ENCODE measurements at places on chromosomes 4 and X.
A peak's percentile ranks its signal among the peaks of the same experiment; 100 is the strongest.

GRCh38 chrX:118181030-118181429 lies 64.4 kb upstream of the KLHL13 start:
- no peak for DNase-seq

GRCh38 chrX:1443496-1444075 lies 9.1 kb downstream of the ASMTL start:
- DNase-seq: no peak

GRCh38 chr4:41427306-41427882 lies 110.6 kb upstream of the LIMCH1 start:
- no peak for DNase-seq

DNA sequence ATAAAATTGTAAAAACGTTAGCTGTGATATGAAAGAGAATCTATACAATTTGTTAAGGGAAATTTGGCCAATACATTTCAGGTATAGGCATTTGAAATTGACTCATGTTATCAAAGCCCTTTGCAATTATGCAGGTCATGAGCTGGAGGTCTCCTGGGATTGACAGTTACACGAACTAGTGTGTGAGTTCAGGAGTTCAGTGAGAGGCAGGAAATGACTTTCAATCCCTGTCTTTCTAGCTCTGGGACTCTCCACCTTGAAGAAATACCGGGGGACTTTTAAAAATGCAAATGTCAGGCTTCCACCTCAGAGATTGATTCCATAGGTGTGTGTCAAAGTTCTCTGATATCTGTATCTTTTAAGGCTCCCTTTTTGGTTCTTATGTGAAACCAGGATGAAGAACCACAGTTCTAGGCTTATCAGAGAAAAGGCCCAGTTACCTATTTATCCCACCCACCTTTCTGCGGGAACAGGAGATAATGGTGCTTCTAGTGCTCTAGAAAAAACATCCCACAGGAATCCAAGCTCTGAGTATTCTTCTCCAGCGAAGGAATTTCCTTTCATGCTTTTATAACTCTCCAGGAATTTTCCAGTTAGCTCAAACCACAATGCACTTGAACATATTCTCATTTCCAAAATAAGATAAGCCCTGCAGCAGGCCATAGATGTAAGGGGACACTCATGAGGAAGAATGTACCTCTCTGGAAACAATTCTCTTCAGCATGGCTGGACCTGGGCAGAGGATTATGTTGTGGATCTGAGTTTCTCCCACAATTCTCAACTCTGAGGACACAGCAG lies 501.0 kb downstream of the IDS start:
- peak; percentile 55 for DNase-seq

DNA sequence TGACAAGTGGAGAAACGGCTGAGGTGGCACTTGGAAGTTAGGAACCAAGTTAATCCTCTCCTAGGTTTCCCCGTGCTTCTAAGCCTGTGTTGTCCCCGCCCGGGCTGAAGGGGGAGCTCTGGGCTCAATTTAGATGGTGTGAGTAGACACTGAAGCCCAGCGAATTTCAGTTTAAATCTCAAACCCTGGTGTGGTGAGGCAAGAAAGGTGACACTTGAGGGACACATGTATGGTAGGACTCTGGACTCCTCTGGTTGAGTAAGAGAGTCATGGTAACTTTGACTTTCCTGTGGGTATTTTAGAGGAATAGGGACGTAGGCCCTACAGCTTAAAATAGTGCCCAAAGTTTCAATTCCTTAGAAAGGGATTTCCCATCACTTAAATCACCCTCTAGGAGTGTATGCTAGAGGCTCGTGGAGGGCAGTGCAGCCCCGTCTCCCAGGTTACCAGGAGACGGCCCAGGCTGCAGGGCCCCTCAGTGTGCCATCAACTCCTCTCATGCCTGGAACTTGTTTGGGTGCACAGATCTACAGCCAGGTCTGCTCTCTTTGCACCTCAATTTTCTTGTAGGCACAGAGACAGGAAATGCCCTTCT lies 24.0 kb downstream of the HAND2 start:
- peak; percentile 62 for DNase-seq

DNA sequence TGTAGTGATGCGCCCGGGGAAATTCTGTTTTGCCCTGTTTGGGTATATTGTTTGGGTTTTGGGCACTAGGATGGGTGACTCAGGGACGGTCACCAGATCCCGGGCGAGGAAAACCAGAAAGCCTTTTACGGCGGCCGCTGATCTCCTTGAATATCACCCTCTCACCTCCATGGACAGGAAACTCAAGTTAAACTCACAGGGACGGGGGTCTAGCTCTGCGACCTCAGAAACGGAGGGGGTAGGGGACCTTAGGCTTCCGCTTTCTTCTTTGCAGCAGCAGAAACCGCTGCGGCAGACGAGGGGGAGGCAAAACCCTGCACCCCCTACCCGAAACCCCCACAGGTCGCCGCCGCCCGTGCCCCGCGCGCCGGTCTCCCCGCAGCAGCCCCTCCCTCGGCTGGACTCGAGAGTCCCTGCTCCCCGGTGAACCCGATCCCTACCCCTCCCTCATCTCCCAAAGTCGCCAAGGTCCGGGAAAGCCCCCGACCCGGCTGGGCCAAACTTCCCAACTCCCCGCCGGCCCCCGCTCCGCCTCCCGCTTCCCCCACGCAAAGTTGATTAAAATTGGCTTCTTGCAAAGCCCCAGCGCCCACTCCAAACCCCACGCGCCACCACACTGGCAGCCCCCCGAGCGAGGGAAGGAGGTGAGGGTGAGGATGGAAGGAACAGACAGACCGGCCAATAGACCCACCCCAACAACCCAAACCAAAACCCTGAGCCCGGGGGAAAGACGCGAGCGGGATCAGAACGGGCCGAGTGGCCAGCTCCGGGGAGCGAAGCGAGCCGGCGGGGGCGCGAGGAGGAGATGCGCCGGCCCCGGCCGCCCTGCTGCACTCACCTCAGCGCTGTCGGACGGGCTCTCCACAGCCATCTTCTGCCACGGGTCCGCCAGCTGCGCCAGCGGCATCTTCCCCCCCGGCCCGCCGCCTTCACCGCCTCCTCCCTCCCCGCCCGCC lies 705 bp downstream of the RPS6KA3 start:
- peak; percentile 10 for DNase-seq

- DNase-seq: peak; percentile 3
Measured at GRCh38 chrX:125439194-125439849, 119.7 kb downstream of the TEX13C start.

DNA sequence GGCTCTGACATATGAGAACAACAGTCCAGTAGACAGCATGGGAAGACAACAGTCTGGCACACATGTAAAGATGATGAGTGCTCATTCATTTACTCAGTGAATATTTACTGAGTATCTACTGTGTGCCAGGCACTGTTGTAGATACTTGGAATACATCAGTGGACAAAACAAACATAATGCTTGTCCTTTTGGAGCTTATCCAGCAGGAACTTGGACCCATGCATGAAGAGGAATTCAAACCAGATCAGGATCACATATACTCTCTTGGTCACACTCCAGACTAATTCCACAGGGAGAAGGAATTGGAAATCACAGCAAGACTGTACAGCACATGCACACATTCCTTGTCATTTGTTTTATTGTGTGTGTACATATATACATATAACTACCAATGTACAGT lies 217.6 kb upstream of the TTC29 start:
- no peak for DNase-seq

- DNase-seq: no peak
Measured at GRCh38 chr4:22672519-22672918, 20.2 kb upstream of the GBA3 start.

DNA sequence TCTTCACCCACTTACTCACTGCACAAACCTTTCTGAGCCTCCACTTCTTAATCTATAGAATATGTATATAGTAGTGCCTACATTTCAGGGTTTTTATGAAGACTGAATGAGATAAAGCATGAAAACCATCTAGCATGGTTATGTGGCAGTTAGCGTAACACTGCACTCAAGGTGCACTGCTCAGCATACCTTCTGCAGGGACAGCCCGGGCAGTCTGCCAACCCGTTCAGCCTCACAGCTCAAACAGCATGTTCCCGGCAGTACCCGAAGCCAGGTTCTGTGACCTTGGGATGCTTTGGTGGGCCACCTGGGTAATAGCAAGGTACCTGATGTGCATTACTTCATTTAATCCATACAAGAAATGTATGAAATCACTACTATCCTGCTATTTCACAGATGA lies 81.4 kb downstream of the DOCK11 start:
- no peak for DNase-seq

DNA sequence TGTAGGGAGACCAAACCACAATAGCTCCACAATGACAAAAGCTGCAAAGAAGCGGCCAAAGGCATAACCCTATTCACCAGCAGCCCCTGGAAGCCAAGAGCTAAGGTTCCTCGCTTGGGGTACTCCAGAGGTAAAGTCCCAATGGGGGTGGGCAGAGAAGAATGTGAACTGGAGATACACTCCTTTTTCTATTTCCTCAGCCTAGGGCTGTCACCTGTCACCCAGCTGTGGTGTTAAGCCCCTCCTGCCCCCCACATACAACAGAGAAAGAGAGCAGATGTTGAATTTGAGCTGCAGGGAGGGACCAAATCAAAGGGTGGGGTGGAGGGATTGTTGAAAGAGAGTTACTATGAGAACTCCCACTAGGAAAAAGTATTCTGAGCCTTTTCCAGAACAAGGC lies 26.1 kb downstream of the AMOT start:
- no peak for DNase-seq

DNA sequence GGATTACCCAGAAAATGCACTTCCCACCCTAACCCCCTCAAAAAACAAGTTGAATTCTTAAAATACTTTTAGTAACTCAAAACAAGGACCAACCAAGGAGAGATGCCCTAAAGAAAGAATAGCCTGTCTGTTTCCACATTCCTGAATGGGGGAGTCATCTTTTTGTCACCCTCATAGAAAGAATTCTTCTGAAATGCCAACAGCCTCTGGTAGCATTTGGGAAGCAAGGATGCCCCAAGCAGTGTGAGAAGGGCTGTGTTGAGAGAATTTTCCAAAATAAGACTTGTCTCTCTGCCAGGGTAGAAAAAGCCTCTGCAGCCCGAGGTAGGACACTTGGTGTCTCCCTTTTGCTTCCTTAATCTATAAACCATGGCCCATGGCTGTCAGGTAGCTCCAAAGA lies 173.1 kb upstream of the VCX3A start:
- no peak for DNase-seq

GRCh38 chrX:78658845-78659744 lies at the start of gene RTL3:
Gene RTL3, minus strand, starts transcription at chrX:78659328. Its CDS starts 908 bp downstream, at chrX:78658420.
- DNase-seq: peak; percentile 90

- DNase-seq: peak; percentile 27
Measured at GRCh38 chrX:13232484-13232883, 87.4 kb downstream of the ATXN3L start.

- DNase-seq: no peak
Measured at GRCh38 chr4:57051095-57051494, 59.1 kb downstream of the IGFBP7 start.

DNA sequence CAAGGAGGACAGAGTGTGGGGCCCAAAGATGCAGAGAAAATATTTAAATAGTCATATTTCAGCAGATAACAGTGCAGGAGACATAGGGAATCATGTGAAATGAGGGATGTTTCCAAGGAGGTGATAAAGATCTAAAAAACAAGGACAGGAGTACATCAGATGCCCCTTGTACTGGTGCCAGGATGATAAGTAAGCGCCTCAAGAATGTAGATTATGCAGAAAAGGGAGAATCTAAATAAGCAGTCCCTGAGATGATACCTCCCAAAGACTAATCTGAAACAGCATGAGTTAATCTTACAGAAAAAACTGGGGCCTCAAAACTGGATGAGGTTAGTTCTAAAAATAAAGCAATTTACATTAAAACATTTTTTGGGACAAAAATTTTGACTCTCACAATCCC lies 136.1 kb upstream of the WDFY3 start:
- peak; percentile 79 for DNase-seq

- DNase-seq: no peak
Measured at GRCh38 chr4:60450054-60450453, 750.1 kb upstream of the ADGRL3 start.

DNA sequence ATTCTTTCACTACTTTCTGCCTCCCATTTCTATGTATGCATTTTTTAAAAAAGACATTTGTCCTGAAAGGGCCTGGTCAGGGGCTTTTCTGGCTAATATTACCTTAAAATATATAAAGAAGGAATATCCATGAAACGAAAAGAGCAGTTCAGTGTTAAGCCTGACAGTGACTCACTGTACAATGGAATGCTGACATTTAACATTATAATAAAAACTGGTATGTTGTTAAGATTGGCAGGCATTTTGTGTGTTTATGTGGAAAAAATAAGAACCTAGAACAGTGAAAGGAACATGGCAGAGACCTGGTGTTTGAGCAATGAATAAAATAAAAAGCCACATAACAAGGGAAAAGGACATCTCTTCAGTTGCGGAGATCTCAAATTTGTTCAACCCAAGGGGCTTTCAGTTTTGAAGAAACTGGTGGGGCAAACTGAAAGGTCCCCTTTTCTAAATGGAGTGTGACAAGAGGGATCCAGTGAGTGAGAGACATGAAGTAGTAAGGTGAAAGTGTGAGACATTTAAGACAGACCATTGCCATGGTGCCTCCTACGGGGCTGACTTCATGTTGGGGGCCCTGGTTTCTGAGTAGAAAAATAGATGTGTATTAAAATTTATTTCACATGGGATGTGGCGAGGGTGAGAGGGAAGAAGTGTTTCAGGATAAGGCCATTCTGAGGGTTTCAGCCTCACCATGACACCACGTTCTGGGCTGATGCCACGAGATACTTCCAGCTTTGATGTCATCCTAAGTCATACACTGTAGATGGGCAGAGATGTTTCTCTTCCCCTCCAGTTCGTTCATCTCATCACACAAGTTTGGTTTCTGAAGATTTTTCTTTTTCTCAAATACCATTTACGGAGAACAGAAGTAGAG lies 324.9 kb downstream of the PPP3CA start:
- peak; percentile 47 for DNase-seq

DNA sequence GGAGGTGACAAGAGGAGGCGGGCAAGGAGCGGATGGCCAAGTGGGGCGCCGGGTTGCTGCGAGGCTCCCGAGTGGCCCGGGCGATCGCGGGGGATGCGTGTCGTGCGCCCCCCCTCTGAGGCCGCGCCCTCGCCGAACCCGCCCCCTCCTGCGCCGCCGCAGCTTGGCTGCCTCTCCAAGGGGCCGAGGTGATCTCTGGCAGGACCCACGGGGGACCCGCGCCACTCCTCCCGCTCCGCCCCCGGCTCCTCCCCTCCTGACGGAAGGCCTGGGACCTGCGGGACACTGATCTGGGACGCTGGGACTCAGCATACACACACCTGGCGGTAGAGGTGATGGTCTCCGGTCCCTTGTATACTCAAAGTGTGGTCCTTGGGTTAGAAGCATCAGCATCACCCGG lies 21.9 kb upstream of the FAM47C start:
- DNase-seq: no peak
